ENCODE measurements at places on chromosomes 5 and 9.

GRCh38 chr5:129904102-129904666 lies at the start of gene CHSY3:
CHSY3 (plus strand) TSS chr5:129904465.
- no peak for DNase-seq

GRCh38 chr9:73152953-73153352 lies 1.3 kb downstream of the ANXA1 start:
- no peak for DNase-seq

GRCh38 chr5:84343171-84343570 lies 41.5 kb downstream of the EDIL3 start:
- no peak for DNase-seq

DNA sequence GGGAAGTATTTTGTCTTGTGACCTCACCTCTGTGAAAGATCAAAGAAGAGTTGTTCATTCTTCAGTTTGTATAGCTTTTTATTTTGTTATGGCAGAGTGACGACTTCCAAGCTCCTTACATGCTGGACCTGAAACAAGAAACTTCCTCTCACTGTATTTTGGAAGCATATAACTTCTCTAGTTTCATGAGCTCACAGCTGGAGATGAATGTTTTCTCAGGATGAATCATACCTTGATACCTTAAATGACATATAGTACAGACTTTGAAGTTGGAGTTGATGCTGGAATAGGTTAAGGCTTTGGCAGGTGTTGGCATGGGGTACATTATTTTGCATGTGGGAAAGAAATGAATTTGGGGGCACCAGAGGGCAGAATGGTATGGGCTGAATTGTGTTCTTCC lies 112.5 kb downstream of the SLC25A46 start:
- DNase-seq: no peak

DNA sequence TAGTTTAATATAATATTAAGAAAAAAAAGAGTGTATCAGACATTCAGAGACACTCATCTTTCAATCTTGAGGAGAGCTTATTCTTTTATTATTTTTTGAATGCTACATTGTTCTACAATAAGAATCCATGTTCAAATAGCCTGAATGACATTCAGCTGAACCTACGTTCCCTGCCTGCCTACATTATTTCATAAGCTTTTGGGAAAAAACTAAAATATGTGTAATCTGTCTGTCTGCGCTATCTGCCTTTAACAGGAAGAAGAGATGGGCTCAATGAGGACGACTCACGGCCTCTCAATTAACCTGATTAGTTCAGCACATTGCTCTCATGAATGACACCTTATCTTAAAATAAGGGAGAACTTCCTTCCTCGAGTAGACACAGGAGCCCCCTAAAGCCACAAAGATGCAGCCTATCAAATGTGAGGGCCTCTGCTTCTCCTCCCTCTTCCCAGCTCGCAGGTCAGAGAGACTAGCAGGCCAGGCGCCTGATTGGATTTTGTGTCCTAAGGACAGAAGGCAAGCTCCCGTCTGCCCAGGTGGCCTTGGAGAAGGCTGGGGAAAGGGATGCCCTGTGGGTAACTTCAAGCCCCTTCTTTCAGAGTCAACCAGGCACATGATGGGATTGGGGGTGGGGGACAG lies 37.8 kb downstream of the EBF1 start:
- DNase-seq: no peak

DNA sequence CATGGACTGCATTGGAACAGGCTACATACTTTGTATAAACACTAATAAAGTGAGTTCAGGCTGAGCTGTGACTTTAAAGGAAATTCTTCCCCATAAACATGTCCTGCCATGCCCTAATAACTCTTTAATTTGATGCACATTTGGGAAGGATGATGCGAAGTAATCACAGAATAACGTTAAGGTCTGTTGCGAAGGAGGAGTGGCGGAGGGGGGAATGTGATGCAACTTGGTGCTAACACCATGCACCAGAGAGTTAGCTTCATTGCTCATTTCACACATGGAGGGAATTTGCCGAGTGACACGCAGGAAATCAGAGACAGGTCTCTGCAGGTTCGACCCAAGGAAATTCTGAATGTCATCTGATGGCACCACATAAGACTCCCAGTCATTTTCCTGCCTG lies 32.9 kb downstream of the SLIT3 start:
- DNase-seq: no peak

DNA sequence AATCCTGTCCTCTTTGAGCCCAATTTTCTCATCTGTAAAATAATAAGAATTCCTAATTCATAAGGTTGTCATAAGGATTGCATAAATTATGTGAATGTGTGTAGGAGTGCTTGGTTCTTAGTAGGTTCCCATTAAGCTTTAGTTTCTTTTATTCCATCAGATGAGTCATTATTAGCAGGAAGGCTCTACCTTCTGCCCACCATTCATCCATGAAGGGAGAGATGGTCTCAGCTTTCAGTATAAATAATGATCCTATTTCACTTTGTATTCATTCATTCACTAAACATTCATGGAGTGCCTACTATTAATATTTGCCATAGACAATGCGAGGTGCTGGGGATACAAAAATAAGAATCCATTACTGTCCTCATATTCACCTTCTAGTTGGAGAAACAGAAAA lies 3.0 kb downstream of the CMYA5 start:
- DNase-seq: no peak

GRCh38 chr5:64811050-64811640 lies 42.4 kb downstream of the CWC27 start:
- no peak for DNase-seq

GRCh38 chr9:111198936-111199335 lies 131.1 kb downstream of the OR2K2 start:
- no peak for DNase-seq

GRCh38 chr5:112866739-112867138 lies 5.7 kb downstream of the SRP19 start:
- DNase-seq: no peak

GRCh38 chr5:78221964-78222451 lies 72.5 kb downstream of the AP3B1 start:
- DNase-seq: no peak

DNA sequence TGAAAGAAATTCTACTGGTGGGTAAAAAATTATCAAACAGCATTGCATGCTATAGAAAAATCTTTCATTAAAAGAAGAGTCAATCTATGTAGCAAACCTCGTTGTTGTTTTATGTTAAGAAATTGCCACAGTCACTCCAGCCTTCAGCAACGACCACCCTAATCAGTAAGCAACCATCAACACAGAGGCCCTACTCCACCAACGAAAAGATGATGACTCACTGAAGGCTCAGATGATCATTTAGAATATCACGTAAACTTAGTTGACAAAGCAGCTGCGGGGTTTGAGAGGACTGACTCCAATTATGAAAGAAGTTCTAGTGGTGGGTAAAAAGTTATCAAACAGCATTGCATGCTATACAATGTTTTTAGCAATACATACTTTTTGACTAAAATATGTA lies 242.6 kb downstream of the DRD1 start:
- no peak for DNase-seq

DNA sequence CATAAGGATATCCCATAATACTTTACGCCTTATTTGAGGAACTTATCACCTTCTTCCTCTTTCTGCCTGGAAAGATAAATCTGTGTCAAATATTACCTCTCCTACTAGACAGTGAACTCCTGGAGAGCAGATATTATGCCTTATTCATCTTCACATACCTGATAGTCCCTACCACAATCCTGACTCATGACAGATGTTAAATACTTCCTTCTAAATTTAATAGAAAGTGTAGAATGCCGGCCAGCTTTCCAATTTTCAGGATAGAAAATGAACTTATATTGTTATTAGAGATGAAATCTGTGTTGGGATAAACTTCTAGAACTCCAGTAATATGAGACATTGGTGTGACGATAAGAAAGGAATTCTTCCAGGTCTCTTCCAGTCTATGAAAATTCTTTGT lies 89.0 kb downstream of the GCNT4 start:
- no peak for DNase-seq

GRCh38 chr9:32647671-32648070 lies 12.2 kb upstream of the TAF1L start:
- DNase-seq: no peak

DNA sequence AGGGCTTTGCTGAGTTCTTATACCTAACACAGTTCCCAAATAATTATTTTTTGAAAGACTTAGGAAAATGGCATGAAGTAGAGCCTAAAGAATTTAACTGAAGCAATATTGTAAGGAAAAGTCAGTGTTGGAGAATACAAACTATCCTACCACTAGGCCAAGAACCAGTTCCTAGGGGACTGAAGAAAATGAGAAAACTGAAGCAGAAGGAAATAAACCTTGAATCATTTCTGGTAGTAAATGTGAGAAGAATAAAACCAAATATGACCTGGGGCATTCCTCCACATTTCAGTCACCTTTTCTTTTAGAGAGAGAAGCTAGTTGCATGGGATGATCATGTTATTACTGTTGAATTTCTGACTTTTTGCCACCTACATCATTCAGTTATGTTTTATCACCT lies 1393.9 kb upstream of the C9orf72 start:
- DNase-seq: no peak

DNA sequence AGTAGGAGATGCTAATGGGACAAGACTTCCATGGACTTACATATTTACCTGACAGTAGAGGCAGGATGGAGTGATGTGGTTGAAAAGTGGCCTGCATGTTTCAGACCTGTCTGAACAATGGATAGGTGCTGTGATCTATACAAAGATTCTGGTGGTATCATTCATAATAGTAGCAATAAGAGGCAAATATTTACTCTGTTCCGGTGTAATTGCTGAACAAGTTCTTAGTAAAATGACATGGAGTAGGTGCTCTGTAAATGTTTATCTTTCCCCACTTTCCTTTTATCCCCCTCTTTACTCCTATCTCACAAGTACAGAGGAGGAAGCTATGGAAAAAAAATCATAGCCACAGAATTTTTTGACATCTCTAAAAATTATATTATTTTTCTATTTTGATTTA lies 159.0 kb upstream of the SLC12A2 start:
- DNase-seq: no peak

GRCh38 chr5:79464695-79465332 lies 49.1 kb downstream of the HOMER1 start:
- DNase-seq: no peak

DNA sequence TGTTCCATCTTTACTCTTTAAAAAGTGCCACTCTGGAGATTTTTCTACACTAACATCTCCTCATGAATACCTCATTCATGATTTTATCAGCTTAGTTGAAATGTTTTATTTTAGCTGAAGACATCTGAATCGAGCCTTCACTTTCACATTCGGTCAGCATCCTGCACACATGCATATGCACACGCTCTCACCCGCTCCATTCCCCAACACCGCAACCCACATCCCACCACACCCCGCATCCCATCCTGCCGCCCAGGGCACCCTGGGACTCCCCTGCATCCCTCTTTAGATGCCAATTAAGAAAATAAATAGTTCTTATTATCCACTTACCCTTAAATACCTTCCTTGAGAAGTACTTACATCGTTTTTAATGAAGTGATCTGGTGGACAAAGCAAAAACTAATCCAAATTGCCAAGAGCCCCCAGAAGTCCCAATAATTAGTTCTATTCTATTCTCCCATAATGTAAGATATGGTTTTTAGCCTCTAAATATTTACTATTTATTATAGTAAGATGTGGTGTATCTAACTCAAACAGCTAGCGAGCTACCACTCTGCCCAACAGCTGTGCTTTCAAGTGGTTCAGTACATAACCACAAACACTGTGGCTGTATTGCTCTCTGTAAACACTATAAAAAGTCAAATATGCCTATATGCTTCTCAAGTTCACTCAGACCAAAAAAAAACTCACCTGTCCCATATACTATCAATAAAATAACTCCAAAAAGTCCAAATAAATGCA lies 38.2 kb downstream of the GZMK start:
- no peak for DNase-seq

GRCh38 chr5:135153661-135154060 lies 119.6 kb upstream of the PITX1 start:
- no peak for DNase-seq

DNA sequence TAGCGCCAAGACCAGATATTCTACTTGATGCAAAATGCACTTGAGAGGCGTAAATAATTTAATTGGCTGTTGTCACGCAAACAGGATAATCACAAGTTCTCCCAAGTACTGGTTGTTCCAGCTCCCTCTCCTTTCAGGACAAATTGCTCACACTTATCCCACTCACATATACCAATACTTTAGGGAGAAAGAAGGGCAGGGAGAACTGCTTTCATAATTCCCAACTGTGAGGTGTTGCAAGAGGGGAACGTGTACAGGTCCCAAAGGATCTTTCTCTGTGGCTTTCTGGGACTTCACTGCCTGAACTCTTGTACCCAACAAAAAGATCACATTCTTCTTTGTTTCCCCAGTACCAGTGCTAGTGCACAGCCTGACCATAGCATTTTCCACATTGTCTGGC lies 21.5 kb upstream of the TGFBI start:
- DNase-seq: no peak

DNA sequence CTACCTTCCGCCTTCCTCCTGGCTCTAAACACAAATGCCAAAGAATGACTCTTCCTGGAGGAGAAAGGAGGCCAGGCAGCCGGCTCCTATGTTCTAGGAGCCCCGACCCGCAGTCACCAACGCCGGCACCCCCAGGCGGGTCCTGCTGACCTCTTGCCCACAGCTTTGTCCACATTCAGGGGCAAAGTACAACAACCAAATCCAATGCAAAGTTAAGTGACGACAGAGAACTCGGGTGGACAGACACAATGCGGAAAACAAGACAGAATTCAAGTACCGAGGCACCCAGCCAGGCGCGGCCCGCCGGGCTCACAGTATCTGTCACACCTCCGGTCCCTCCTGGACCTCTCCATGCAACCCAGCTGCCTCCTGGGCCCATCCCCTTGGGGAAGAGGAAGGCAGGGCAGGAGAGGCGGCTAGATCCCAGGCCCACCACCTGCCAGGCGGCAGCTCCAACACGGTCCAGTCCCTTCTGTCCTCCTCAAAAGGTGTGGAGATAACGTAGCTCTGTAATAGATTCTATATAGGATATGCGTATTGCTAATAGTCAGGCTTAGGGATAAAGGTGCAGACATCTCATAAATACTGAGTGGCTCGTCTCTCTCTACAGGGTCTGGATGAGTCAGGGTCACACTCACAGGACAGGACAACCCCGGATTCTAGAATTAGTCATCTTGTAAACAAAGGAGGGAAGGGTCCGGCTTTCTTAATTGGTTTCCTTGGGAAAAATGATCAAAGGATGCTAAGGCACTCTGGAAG lies 46.9 kb upstream of the UBAC1 start:
- DNase-seq: no peak

GRCh38 chr5:175895686-175896102 lies 24.3 kb downstream of the CPLX2 start:
- DNase-seq: peak; percentile 17

DNA sequence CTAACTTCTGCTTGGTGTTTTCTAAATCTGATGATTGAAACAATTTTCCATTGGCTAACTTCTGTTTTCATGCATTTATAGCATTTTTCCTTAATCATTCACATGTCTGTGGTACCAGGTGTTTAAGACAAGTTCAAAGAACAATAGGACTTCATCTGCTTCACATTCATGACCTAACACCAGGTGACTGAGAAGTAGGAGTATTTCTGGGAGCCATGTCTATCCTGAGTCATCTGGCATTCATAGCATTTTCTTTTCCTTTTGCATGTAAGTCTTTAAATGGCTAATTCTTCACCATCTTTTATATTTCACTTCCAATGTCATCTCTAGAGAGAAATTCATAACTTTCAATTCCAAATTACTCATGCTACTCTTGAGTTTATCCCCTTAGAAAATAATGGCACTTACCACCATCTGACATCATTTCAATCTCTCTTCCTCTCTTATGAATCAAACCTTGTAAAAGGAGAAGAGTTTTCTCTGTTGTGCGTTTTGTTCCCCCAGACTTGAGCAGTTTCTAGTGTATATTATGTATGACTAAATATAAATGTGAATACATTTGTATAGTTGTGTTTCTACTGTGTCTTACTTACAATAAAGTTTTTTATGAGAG lies 1196.1 kb upstream of the CDH9 start:
- no peak for DNase-seq

Data from stimulated activated CD8-positive, alpha-beta memory T cell treated with anti-CD3 and anti-CD28 coated beads, Interleukin-4, amount 100 ng/mL, for 1 hour (primary cell).